ENCODE measurements at places on chromosomes 1 and 21.

GRCh38 chr21:36145259-36145658 is 10.4 kb downstream of the CBR3 start:
- DNase-seq = no peak

- DNase-seq = peak; percentile 79
Measured at GRCh38 chr1:221276896-221277409, 397.7 kb downstream of the HLX start.

GRCh38 chr1:42700006-42700405 is 17.8 kb downstream of the YBX1 start:
- peak; percentile 23 for DNase-seq

DNA sequence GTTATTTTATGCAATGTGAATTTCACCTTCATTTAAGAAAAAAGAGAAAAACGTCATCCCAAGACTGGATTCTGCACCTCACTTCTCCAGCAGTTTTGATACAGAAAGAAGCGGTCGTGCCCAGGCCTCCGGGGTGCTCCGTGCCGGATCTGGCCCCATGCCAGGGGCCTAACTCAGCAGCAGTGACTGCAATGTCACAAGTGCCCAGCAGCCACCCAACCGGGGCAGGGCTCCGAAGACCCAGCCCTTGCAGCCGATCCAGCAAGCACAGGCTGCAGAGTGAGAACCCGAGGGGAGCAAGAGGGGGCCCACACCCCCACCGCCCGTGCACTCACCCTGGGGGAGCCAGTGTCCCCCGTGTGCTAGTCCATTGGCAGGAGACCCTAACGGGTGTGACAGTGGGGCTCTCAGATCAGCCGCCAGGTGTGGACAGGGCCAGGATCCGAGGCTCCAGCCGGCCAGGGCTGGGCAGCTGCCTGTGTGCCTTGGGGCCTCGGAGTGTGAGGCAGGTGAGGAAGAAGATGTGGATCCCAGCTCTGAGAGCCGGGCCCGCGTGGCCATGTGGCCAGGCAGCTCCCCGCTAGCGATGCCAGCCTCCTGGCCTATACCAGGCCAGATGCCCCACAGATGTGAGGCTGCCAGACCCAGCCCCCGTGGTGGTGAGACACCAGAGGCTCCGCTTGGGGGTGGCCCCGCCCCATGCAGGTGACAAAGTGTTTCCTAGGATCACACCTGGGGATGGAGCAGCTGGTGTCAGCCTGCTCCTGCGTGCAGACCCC is 60.6 kb downstream of the MEGF6 start:
- no peak for DNase-seq

- no peak for DNase-seq
Measured at GRCh38 chr1:100130552-100131077, 2.1 kb downstream of the SASS6 start.

- no peak for DNase-seq
Measured at GRCh38 chr1:19067912-19068638, 111.6 kb upstream of the IFFO2 start.

DNA sequence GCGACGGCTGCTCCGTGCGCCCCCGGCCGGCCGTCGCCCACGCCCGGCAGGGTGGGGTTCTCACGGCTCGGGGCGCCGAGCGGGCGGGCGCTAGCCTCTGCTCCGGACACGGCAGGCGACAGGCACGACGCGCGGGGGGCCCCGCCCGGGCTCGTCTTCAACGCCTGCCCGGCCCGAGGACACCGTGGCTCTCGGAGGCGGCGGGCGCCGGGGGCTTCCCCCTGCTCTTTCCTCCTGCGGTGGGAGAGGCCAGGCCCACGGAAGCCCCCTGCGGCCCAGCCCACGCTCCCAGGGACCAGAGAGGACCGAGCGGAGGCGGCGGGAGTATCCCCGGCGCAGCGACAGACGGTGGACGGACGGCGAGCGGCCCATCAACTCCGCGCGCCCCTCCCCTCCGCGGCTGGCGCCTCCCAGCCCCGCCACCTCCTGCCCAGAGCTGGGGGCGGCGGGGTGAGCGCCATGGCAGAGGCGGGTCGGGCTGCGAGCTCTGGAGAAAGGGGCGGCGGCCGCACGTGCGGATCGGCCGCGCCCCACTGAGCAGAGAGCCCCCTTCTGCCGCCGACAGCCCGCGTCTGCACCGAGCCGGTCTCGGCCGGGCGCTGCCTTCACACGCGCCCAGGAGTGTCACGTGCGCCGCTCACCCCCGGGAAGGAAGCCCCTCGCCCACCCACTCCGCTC is at the start of the genes SHE and TDRD10:
Gene SHE (minus strand): TSS at position 347 of the 678 bp plus-strand sequence. CDS start 386 bp downstream, outside the sequence.
Gene TDRD10 (plus strand): TSS at position 154 of the 678 bp plus-strand sequence. CDS start 4,685 bp downstream, outside the sequence.
- DNase-seq = no peak

- no peak for DNase-seq
Measured at GRCh38 chr1:45666836-45667235, 19.5 kb downstream of the GPBP1L1 start.

DNA sequence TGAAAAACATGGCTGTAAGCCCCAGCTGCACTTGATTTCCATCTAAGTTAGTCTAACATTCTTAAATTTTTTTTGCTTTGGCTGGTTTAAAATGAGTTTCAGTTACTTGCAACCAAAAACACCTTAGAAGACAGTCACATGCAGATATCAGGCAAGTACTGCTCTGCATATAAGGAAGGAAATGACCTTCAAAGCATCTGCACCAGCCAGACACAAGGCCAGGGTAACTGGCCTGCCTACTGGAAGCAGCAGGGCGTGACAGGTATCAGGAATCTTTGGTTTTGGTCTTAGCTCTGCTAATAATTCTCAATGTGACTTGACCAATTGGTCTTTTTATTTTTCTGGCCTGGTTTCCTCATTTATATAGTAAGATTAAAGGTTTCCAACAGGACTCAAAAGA is 33.5 kb downstream of the SCYL3 start:
- no peak for DNase-seq

- no peak for DNase-seq
Measured at GRCh38 chr1:246805135-246805716, 81.0 kb downstream of the SCCPDH start.

GRCh38 chr1:3000214-3000613 is 21.1 kb upstream of the ACTRT2 start:
- DNase-seq = no peak

DNA sequence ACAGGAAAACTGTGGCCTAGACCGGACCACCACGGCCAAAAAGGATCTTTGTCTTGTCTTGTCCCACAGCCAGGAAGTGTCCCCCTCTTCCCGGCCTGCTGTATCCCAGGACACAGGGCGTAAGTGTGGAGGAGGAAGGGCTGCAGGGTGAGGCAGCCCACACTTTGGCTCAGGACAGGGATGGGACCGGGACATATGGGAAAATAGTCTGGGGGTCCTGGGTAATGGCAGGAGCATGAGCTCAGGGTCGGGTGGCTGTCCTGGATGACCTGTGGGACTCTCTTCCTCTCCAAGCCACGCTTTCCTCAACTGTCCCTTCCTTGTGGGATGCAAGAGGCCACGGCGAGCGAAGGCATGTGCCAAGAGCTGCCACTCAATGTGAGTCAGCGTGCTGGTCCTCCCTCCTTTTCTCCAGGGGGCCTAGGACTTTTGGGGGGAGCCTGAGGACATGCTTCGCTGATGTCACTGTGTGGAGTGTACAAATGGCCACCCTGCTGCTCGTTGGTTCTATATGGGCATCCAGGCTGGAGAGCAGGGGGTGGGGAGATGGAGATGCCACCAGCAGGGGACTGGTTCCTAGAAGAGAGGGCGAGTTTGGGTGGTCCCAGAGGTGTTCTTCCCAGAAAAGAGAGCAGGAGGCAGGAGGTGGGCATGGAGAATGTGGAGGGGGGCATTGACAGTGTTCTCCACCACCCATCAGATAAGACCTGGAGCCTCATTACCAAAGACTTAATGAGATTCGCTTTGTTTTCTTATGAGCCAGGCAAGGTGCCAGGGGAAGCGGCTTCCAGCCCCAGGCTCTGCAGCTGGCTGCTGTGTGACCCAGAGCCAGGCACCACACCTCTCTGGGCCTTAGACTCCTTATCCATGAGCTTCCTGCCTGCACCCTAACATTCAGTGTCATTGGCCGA is 11.5 kb upstream of the PADI1 start:
- no peak for DNase-seq

DNA sequence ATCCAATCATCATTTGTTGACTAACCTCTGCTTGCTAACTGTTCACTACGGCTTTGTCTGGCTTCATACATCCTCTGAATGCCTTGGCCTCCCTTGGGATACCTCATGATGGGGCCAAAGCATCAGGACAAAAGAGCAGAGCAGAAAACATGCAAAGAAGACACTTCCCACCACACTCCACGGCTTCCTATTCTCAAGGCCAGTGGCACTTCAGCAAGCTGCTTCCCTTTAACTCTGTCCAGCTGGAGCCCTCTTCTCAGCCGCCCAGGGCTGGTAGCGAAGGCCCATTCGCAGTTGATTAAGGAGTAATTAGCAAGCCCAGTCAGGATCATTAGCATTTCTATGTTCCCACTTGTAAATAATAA is 224.3 kb upstream of the FGGY start:
- no peak for DNase-seq

- no peak for DNase-seq
Measured at GRCh38 chr1:225897595-225898514, 8.9 kb upstream of the LEFTY1 start.

DNA sequence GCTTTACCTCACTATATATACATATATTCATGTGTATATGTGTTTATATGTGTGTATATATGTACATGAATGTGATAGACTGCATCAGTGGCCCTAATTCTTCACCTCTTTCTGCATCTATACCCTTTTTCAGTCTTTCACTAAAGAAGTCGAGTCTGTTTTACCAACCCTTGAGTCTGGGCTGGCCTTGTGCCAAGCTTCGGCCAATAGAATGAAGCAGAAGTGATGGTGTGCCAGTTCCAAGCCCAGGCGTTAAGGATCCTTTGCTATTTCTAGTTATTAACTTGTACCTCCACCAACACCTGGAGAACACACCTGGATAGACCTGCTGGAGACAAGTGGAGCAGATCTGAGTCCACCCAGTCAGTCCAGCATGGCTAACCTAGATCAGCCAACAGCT is 61.6 kb upstream of the PPM1J start:
- DNase-seq = no peak

DNA sequence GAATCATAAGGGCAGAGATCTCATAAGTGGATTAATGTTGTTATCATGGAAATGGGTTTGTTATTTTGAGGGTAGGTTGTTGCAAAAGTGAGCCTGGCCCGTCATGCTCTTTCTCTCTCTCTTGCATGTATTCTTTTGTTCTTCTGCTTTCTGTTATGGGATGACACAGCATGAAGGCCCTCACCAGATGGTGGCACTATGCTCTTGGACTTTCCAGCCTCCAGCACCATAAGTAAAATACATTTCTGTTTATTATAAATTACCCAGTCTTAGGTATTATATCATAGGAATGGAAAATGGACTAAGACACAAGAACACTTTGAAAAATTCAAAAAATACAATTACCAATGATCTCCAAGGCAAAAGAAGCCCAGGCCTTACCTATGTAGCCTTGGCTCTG is 676.1 kb downstream of the PTPRU start:
- DNase-seq = peak; percentile 49

GRCh38 chr1:100597061-100597741 is 59.3 kb downstream of the GPR88 start:
- DNase-seq = peak; percentile 85

GRCh38 chr1:48756683-48757316 is 19.9 kb downstream of the BEND5 start:
- DNase-seq = no peak

DNA sequence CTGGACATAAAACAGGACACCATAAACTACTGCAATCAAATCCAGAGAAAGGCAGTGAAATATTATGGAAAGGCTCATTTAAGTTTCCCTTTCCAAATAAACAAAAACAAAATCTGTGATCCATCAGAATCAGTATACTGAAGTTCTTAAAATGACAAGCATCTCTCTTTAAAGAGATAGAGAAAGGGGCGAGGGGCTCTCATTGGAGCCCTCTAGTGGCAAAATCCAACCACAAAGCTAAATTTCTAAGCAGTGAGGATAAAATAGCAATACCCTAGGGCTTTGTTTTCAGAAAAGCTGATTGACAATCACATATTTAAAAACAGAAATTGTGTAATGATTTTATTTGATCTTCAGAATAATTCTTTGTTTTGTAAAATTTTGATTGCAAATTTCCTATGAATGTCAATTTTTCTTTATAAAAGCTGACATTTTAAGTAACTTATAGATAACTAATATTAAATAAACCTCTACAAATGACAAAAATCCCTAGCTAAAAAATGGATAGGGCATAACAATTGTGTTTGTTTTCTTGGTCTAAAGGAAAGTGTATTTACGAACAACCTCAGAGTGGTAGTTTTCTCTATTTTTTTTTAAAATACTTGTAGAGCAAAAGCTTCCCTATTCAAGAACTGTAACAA is 138.2 kb downstream of the COL24A1 start:
- peak; percentile 23 for DNase-seq

DNA sequence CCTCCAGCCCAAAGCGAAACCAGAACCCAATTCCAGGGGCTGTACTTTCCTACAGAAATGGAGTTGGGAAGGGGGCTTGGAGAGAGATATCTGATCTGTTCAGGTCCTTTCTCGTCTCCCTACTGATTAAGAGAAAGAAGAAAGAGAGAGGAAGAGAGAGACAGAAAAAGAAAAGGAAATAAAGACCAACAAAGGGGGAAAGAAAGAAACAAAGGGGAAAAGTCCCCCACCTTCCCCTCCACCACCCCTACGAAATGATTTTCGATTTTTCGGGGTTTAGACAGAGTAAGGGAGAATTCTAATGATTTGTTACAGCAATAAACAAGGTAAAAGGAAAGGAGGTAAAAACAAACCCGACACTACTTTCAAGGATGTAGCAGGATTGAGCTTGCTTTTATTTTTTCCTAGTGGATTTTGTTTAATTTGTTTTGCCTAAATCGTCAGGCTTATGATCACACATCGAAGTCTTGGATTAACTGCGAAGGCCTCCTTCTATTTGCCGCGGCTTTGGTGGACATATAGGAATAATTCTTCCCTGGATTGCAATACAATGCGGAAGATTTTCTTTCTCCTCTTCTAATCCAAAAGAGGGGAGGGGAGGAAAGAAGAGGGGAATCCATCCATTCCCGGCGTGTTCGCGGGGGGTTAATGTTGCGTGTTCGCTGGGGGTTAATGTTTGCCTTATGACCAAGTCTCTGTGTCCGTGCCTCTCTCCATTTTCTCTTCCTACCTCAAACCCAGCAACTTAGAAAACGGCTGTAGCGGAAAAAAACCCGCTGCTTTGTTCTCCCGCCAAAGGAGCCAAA is 1.9 kb downstream of the TAL1 start:
- no peak for DNase-seq

Measured in renal cortical epithelial cell (primary cell).